Motor neuron (in vitro differentiated cells): ENCODE measurements at places on chromosomes 5 and 9. TPM values are rescaled to one million over a fixed set of nuclear protein-coding genes. Genes with fewer than 3 reads are reported as not detected.

FGF18 gene
- 0.36 and 0.52 TPM in 2 replicates for total RNA-seq

PCDHGC4 gene
- total RNA-seq: 0.93 and 2.5 TPM in 2 replicates

RFK gene
- total RNA-seq: 12.0 and 13.2 TPM in 2 replicates

SLC9A3 gene
- 1.2 and 1.6 TPM in 2 replicates for total RNA-seq

GLDC gene
- total RNA-seq: 34.6 and 37.0 TPM in 2 replicates

SHC3 gene
- total RNA-seq: 6.2 and 6.7 TPM in 2 replicates

FIBCD1 gene
- total RNA-seq: 1.2 and 1.7 TPM in 2 replicates

MARVELD2 gene
- 0.22 and 0.29 TPM in 2 replicates for total RNA-seq

FAM219A gene
- 45.1 and 47.4 TPM in 2 replicates for total RNA-seq

CDH9 gene
- total RNA-seq: 15.3 and 16.4 TPM in 2 replicates

FBP2 gene
- 0.39 TPM in 1 of 2 replicates, not detected in the other for total RNA-seq

PCDHA6 gene
- total RNA-seq: 0.60 and 0.73 TPM in 2 replicates

ECSCR gene
- not detected in 2 replicates for total RNA-seq

HACD4 gene
- 2.7 and 3.0 TPM in 2 replicates for total RNA-seq

FOXD4L5 gene
- total RNA-seq: 0.27 and 0.33 TPM in 2 replicates

TICAM2 gene
- total RNA-seq: 1.0 and 2.1 TPM in 2 replicates

PHF2 gene
- total RNA-seq: 21.3 and 21.6 TPM in 2 replicates

LECT2 gene
- not detected in 2 replicates for total RNA-seq

ZNF483 gene
- total RNA-seq: 0.75 and 1.2 TPM in 2 replicates

FBLL1 gene
- 4.1 and 4.7 TPM in 2 replicates for total RNA-seq

PAPPA gene
- 12.6 TPM in 2 replicates for total RNA-seq

ST6GALNAC4 gene
- total RNA-seq: 9.0 and 10.9 TPM in 2 replicates

ENTPD2 gene
- total RNA-seq: 0.63 and 2.1 TPM in 2 replicates

THBS4 gene
- 10.3 and 12.1 TPM in 2 replicates for total RNA-seq

CNTNAP3B gene
- 0.61 and 1.1 TPM in 2 replicates for total RNA-seq

SCGB3A2 gene
- total RNA-seq: 1.1 TPM in 1 of 2 replicates, not detected in the other
